ENCODE measurements at places on chromosomes 12 and 14. TPM values are rescaled to one million over a fixed set of nuclear protein-coding genes. Genes with fewer than 3 reads are reported as not detected.

The LRFN5 gene
- 15.5 TPM for total RNA-seq

The TMPO gene
- 153 TPM for total RNA-seq

The CLEC6A gene
- 0.12 TPM for total RNA-seq

The PMEL gene
- 3.2 TPM for total RNA-seq

The BTBD7 gene
- total RNA-seq, result 51.7 TPM

The SDS gene
- total RNA-seq, result not detected

The KCNK13 gene
- total RNA-seq, result 0.64 TPM

The ZFYVE1 gene
- total RNA-seq, result 16.8 TPM

The FAM222A gene
- total RNA-seq, result 5.0 TPM

The GRIN2B gene
- total RNA-seq, result 4.4 TPM

All from metanephros (tissue), 2 donors.